RPMI7951 (cell line): ENCODE measurements at places on chromosomes 3 and 15. TPM values are rescaled to one million over a fixed set of nuclear protein-coding genes. Genes with fewer than 3 reads are reported as not detected.

GRCh38 chr3:47161983-47162696 is 1.8 kb downstream of the SETD2 start:
- DNase-seq = no peak

DNA sequence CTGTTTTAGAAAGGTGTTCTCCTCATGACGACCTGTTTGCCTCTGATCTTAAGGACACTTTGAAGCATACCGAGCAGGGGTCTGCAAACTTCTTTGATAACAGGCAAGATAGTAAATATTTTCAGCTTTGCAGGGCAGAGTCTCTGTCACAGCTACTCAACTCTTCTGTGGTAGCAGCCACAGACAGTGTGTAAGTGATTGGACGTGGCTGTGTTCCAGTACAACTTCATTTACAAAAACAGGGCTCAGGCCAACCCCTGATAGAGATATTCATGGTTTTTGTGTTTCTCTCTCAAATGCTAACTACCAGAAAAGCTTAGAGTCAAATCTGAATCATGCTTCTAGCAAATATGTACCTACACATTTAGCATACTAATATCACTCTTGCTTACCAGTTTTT is 51.5 kb downstream of the TGFBR2 start:
- DNase-seq = peak; percentile 59

DNA sequence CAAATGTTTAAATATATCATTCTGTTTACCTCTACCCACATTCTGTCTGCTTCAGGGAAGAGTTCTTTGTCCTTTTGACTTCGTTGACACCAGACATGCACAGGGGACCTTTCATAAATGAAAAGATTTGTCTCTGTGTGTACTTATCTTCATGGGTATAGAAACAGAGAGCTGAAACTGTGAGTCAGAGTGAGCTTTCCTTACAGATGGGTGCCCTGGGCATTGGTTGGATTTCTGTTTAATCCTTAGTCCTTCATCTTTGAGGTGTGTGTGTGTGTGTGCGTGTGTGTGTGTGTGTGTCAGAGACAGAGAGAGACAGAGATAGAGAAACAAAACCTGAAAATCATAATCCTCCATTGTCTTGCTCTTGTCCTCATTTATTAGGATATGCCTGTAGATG is 517.4 kb downstream of the TUSC7 start:
- DNase-seq = no peak

DNA sequence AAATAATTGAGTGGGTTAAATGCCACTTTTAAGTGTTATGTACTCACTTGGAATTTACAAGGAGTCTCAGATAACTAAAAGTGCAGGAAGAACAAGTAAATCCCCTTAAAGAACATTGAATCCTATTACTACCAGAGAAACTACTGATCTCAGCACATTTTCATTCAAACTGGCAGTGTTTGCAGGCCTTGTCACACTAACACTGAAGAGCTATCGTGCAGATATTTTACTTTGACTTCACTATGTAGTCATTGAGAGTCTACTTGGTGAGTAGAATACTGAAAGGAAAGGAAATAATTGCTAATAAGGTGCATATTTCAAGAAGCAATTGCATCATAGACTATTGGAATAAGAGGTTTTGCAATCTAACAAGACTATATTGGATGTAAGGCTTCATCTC is 721.4 kb upstream of the CBLB start:
- DNase-seq = no peak

- no peak for DNase-seq
Observed at GRCh38 chr3:155457591-155457990, 164.1 kb upstream of the STRIT1 start.

DNA sequence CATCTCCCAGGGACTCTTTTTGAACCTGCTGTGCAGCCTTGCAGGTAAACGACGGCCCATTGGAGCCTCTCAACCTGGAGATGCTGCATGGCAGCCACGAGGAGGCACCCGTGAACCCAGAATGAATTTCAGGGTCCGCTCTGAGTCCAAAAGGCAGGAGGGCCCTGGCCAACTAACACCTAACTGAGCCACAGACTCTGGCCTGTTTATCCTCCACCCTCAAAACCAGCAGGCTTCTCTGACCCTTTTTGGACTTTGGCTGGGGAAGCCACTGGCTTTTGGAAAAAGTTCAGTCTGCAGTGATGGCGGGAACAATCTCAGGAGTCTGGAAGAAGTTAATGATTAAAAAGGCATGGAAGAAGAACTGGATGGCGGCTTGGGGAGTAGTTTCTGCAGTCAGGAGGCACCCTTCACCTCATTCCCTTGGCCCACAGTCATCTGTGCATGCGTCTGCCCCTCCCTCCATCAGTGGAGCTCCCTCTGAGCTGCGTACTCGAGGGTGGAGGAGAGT is 4.1 kb downstream of the PXYLP1 start:
- no peak for DNase-seq

GRCh38 chr3:25084016-25084415 is 344.0 kb upstream of the RARB start:
- DNase-seq = no peak

DNA sequence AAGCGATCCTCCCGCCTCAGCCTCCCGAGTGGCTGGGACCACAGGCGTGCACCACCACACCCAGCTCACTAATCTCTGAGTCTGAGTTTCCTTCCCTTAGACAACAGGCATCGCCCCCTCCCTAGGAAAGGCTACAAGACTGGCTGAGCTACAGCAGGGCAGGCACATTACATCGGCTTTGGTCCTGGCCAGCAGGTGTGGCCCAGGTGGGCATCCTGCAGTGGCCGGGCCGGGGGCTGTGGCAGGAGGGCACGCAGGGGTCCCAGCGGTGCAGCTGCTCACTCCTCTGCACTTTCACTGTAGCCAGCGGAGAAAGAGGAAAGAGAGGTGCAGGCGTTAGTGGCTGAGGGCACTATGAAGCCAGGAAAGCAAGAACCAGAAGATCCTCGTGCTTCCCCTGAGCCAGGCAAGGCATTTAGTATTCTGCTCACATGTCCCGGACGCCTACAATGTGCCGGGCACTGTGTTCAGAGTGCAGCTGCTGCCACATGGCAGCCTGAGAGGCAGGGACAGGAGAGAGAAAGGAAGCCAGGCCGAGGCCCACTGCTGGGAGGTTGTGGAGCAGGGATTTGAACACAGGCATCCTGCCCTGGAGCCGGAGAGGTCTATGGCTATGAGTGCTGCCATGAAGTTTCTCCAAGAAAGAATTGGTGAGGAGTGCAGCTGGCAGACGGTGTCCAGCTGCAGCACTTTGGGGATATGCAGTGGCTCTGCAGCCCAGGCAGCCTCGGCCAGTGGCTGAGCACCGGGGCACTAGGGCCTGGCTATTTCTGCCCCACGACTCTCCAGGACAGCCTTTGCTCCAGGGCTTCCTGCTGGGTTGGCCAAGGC is 22.3 kb downstream of the GRIP2 start:
- DNase-seq = no peak

DNA sequence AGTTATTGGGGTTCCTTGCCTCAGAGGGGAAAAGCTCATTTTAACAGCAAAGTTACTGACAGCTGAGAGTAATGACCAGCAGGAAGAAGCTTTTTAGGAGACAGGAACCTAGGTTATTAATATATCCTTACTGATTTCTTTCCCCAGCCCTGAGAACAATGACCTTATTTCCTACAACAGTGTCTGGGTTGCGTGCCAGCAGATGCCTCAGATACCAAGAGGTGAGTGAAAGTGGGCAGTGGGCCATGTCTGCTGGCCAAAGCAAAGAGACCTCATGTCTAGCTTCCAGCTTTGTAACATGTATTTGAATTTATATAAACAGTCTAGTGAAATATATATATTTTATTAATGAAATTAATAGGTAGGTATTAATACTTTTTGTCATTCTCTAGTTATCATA is 5.0 kb downstream of the CCNDBP1 start:
- DNase-seq = no peak

- no peak for DNase-seq
Observed at GRCh38 chr15:92402751-92403150, 9.1 kb downstream of the ST8SIA2 start.

DNA sequence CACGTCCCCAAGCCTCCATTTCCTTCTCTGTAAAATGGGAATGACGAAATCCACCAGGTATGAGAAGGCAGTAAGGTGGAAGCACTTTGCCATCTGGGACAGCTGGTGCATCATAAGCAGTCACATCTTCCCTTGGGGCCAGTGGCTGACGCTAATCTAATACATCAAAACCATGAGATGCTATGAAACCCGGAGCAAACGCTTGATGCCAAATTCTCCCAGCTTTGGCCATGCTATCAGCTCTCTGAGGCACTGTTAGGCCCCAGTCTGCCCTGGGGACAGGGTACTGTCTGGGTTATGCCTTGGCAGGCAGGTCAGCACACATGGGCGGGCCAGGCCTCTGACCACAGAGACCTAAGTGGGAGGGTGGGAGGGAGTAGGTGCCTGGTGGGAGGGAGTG is 66.1 kb downstream of the ADAMTS17 start:
- no peak for DNase-seq

GRCh38 chr3:57160765-57161538 is 4.2 kb downstream of the IL17RD start:
- DNase-seq = peak; percentile 75

DNA sequence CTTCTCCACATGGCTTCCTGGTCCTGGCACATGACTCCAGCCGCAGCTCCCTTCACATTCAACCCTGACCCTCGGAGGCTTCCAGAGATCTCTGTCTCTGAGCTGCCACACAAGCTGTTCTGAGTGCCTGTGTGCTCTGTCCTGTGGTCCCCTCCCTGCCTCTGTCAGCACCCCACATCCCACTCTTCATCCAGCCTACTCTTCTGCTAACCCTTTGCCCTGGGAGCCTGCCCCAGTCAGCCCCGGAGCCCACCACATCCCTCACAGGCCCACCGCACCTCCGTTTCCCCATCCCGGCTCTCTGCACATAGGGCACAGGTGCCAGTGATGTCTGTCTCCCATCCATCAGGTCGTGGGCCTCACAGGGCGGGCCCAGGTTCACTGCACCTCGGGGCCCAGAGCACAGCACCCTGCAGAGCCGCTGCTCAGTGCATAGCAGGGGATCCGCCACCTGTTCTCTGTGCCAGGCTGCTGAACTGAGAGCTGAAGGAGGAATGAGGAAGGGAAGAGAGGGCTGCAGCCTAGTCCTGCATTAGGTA is 133.6 kb downstream of the UACA start:
- no peak for DNase-seq

- peak; percentile 51 for DNase-seq
Observed at GRCh38 chr15:45402955-45403877, 24.9 kb upstream of the GATM start.

GRCh38 chr15:39587096-39587721 is 6.3 kb downstream of the THBS1 start:
- peak; percentile 30 for DNase-seq

DNA sequence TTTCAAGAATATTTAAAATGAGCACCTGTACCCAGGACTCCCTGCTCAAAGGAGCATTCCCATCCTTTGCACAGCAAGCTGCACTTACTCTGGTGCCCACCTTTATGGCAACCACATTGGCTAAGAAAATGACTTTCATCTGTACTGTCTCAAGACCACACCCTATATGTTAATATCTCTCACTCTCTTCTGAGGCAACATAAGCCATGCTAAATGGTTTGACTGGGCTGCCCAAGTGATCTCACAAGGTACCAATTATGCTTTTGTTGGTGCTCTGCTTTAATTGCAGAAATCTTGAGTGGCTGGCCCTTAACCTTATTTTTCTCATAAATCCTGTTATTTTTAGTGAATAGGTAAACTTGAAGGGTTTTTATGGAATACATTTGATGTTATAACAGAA is 17.7 kb downstream of the RYK start:
- no peak for DNase-seq

GRCh38 chr15:101373577-101373976 is 78.5 kb upstream of the SNRPA1 start:
- no peak for DNase-seq

DNA sequence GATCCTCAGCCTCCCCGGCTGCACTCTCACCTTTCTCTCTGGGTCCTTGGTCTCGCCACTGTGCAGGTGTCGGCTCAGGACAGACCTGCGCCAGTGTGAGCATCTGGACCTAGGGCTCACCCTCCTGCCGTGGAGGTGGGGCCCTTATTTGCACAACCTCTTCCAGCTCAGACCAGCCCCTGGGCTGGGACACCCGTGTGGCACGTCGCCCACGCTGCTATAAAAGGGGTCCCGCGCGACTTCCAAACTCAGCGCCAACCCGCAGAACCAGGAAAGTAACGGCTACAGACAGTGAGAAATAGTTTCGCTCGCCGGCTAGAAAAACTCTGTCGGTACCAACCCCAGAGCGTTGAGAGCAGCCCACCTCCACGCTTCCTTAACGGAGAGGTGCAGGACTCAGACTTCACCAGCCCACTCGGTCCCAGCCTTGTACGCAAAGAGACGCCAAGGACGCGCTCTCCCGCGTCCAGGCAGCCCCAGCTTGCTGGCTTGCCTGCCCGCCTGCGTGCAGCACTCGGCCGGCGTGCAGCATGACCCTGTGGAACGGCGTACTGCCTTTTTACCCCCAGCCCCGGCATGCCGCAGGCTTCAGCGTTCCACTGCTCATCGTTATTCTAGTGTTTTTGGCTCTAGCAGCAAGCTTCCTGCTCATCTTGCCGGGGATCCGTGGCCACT is at the start of the genes DUOX2 and DUOXA2:
Gene DUOX2 (minus strand): TSS at position 97 of the 675 bp plus-strand sequence. CDS start 761 bp downstream, outside the sequence.
Gene DUOXA2 (plus strand): TSS at position 251 of the 675 bp plus-strand sequence. CDS start 280 bp downstream, at position 531.
- DNase-seq = no peak

GRCh38 chr3:17605934-17606333 is 136.5 kb downstream of the TBC1D5 start:
- DNase-seq = no peak

DNA sequence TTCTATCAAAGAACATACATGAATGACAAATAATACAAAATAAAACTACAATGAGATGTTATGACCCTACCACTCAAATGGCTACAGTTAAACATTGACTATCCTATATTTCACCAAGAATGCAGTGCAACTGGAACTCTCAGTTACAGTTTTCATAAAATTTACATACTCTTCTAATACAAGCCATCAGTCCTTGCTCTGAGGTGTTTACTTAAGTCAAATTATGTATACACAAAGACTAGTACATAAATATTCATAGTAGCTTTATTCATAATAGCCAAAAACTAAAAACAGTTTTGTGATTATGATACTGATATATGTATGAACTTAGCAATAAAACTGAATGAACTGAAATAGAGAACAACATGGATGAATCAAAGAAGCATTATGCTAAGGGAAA is 19.2 kb downstream of the MLF1 start:
- no peak for DNase-seq

DNA sequence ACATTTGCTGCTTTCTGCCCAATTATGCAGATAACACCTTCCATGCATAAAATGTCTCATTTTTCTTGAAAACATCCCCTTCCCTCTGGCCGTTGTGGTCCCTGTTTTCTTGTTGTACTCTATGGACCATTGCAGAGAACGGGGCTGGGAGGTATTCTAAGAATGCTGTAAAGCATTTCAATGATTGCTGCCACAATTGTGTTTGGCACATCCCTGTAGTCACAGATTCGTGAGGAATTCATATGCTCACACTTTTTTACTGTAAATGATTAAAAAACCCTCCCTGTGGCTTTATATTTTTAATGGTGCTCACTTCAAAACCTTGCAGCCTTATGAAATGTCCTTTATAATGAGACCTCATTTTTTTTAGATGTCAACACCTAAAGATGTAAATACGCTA is 207.2 kb upstream of the GBE1 start:
- no peak for DNase-seq

GRCh38 chr3:10977892-10978510 is 14.5 kb upstream of the SLC6A1 start:
- DNase-seq = no peak

The SNTN gene
- total RNA-seq = not detected in 2 replicates

The C15orf62 gene
- not detected in 2 replicates for total RNA-seq

The ACSBG1 gene
- total RNA-seq = 0.24 and 0.49 TPM in 2 replicates

The LTK gene
- 2.9 and 3.1 TPM in 2 replicates for total RNA-seq

The PPP4R2 gene
- total RNA-seq = 58.6 and 74.0 TPM in 2 replicates

The RASGRP1 gene
- total RNA-seq = 0.12 and 0.20 TPM in 2 replicates

The TERB2 gene
- not detected in 2 replicates for total RNA-seq

The LRCH3 gene
- 19.9 and 298 TPM in 2 replicates for total RNA-seq

The ACVR2B gene
- total RNA-seq = 1.2 and 1.8 TPM in 2 replicates

The GUCA1C gene
- not detected in 2 replicates for total RNA-seq

The CA12 gene
- 23.3 and 30.2 TPM in 2 replicates for total RNA-seq

The ZPLD1 gene
- 0.20 TPM in 1 of 2 replicates, not detected in the other for total RNA-seq

The CACNA2D3 gene
- 11.2 and 11.7 TPM in 2 replicates for total RNA-seq
